ENCODE measurements at places on chromosomes 7 and 10.

GRCh38 chr10:111091833-111092232 is 15.0 kb downstream of the ADRA2A start:
- DNase-seq, result no peak

GRCh38 chr10:7734821-7735220 is 31.7 kb downstream of the ITIH2 start:
- DNase-seq, result no peak

DNA sequence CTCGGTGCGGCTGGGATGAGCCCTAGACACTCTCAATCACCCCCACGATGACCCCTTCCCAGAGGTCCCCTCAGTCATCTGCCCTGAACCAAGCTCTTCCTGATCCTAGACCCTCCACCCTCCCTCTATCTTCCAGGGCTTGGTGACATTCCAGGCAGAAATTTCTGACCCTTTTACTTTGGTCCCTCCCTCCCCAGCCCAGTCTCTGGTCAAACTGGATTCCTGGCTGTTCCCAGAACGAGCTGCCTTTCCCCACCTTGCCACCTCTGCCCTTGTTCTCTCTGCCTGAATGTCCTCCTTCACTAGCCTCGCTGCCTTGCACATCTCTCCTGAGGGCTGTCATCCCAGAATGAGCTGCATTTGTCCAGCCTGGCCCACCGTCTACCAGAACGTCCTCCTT is 1.3 kb upstream of the CLDN4 start:
- no peak for DNase-seq

GRCh38 chr10:96548589-96548988 is 34.9 kb upstream of the TLL2 start:
- no peak for DNase-seq

DNA sequence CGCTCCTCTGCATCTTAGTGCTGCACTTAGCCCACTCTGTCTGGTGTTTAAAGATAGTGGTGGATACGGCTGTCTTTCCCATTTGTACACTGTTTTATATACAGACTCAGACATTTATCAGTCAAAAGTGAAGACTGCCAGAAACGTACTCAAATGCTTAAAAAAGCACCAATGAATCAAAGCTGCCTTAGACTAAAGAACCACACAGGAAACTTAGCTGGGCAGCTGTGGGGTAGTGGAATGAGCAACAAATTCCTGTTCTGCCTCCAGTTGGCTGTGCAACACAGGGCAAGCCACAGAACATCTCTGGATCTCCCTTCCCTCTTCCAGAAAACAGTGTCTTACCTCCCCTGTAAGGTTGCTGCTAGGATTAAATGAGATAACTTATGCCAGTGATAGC is 76.0 kb downstream of the ATXN7L1 start:
- no peak for DNase-seq

- peak; percentile 1 for DNase-seq
These were observed 163.7 kb downstream of the SEMA3D start for GRCh38 chr7:85023066-85023712.

DNA sequence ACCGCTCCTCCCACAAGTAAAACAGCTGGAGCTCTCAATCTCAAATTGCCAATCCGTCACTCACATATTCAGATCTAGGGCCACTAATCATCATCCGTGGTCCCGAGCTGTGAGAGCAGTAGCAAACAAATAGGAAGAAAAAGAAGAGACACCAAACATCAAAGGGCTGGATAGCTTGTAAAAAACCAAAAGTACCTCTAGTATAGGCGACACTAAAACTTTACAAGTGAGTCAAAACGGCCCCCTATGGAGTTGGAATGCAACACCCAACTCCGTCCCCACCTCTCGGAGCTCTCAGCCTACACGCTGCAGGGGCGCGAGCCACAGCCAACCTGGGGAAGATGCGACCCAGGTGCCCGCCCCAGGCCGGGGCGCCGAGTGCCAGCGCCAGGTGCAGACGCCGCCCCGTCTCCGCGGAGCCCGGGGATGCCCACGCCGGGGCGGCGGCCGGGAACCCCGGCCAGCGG is 581 bp downstream of the FAM3C start:
- peak; percentile 9 for DNase-seq

DNA sequence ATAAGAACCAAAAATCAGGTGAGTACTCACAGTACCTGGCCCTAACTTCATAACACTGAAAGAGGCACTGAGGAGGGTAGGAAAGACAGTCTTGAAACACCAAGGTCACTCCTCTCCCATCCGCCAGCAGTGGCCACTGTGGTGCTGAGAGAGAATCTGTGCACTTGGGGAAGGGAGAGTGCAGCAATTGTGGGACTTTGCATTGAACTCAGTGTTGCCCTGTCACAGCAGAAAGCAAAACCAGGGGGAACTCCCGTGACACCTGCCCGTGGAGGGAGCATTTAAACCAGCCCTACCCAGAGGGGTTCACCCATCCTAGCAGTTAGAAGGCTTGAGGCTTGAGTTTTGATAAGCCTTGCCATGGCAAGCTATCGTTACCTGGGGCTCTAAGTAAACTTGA is 35.2 kb upstream of the MAP3K8 start:
- DNase-seq, result no peak

- no peak for DNase-seq
These were observed 104.6 kb upstream of the KIF5B start for GRCh38 chr10:32160864-32161263.

- no peak for DNase-seq
These were observed 959.5 kb downstream of the GRID1 start for GRCh38 chr10:85407088-85407487.

- DNase-seq, result no peak
These were observed 219.6 kb downstream of the SLC25A13 start for GRCh38 chr7:96102096-96102811.

GRCh38 chr10:121813211-121813815 is 114.5 kb downstream of the ATE1 start:
- no peak for DNase-seq

- no peak for DNase-seq
These were observed 28.0 kb downstream of the ADRA2A start for GRCh38 chr10:111104811-111105210.

GRCh38 chr10:60943316-60944057 is 498 bp downstream of the RHOBTB1 start:
- no peak for DNase-seq

- no peak for DNase-seq
These were observed 7.4 kb upstream of the TSPAN33 start for GRCh38 chr7:129136887-129137642.

GRCh38 chr10:111303887-111304286 is 227.1 kb downstream of the ADRA2A start:
- DNase-seq, result no peak

DNA sequence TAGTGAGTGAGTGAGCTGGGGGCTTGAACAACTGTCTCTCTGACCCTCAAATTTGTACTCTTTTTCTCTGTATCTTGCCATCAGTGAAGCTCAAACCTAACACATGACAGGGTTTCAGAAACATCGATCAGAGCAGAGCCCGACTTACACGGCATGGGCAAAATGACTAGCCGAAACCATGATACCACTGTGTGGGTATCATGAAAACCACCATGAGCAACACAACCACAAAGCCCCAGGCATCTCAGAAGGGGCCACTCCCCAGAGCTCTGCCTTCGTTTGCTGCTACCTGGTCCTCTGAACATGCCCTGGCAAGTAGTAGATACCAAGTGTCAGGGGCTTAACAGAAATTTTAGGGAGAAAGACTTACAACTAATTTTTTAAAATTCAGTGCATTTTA is 308.5 kb downstream of the WDR11 start:
- DNase-seq, result no peak

DNA sequence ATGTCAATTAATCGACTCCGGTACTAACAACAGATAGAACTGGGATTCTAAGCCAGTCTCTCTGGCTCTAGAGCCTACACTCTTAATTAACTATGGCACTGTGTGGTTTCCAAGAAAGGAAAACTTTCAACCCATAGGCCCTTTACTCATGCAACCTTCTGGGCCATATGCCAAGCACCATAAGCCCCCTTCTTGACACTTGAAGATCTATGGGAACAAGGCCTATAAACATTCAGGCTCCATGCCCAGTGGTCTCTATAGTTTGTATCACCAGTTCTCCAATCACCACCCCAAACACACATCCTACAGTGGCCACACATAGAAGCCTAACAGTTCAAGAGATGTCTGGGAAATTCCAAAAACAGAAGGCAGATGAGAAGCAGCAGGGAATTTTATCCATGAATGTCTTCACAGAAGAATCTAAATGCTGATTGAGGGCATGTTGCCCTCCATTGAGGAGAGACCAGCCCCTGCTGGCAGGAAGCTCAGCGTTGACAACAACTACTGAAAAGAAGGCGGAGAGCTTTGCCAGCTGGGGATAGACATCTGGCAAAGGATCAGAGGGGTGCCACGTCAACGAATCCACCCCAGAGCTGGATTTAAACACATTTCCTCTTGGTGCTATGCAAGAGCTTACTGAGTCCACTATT is 64.4 kb downstream of the GRM3 start:
- no peak for DNase-seq

- DNase-seq, result no peak
These were observed 9.6 kb upstream of the NAMPT start for GRCh38 chr7:106294334-106294733.

- no peak for DNase-seq
These were observed 145.7 kb upstream of the FERD3L start for GRCh38 chr7:19290968-19291367.

DNA sequence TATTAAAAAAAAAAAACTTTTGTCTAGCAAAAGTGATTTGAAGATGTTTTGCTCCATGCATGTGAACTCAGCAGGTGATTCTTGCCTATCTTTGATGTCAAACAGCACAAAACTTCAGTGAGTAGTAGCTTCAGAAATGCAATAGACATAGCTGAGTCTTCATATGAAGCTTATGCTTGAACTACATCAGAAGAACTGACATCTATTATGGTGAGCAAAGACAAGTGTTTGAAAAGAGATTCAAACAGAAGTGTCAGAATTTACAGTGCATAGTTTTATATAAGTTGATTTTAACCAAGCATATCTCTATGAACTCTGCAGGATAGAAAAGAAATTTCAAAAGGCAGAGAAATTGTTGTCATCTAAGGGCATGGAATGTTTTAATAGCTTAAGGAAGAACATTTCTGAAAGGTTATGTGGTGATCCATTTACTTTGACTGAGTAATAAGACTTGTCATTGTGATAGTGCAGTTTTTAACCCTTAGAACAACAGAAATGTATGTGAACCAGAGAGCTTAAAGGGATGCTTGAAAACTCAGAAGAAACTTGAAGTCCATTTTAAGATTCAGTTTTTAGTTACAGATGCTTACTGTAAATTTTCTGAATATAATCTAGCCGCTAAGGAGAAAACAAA is 351.4 kb downstream of the MDFIC start:
- no peak for DNase-seq

GRCh38 chr10:76303682-76304316 is 872.4 kb downstream of the LRMDA start:
- no peak for DNase-seq

DNA sequence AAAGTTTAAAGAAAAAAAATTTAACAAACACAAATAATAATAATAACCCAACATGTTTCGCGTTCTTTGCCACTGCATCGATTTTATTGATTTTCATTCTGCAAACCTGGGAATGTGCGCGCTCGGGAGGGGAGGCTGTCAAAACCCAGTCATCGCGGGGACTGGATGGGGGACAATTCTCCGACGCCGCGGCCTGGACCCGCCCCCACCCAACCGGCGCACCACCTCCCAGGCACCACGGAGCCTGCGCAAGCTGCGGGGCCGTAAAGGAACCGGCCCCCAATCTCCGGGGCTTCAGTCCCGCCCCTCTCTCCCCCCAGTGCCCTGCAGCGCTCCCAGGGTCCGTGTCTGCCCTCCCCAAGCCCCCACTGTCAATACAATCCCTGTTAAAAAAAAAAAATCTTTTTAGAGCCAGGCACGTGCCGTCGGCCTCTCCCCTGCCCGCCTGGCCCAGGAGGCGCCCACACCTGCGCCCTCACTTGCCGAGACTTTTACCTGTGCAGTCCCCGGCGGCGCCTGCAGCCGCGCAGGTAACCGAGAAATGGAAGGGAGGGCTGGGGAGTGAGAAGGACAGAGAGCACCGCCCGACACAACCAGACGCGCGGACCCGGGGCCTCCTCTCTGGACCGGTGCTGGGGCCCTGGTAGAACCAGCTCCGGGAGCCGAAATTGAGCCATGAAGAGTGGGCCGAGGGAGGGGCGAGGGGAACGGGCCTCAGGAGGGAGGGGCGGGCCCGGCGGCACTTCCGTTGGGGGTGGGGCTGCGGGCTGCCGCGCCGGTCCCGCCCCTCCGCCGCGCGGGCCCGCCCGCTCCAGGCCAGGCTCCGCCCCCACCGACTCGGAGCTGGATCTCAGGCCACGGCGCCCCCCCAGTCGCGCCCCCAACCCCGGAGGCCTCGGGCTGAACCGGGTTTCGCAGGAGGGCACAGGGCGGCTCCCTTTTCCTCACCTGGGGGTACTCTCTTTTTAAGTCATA is 7.6 kb upstream of the ZNF503 start:
- DNase-seq, result no peak

GRCh38 chr7:129089521-129090212 is 34.8 kb upstream of the TNPO3 start:
- no peak for DNase-seq

DNA sequence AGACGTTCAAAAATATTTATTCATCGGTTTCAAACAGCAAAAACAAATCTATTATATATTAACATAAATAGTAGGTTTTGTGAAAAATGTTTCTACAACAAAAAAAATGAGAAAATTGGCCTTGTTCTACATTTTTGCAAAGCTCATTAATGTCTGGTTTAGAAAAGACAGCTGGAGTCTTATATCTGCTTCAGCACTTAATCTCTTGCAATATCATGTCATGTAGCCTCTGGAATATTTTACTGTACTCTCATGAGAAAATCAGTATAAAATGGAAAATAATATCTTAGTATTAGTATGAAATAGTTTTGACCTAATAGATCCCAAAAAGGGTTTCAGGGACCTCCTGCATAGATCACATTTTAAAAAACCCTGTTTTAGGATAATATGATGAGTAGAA is 326.6 kb downstream of the ARL4A start:
- DNase-seq, result no peak

DNA sequence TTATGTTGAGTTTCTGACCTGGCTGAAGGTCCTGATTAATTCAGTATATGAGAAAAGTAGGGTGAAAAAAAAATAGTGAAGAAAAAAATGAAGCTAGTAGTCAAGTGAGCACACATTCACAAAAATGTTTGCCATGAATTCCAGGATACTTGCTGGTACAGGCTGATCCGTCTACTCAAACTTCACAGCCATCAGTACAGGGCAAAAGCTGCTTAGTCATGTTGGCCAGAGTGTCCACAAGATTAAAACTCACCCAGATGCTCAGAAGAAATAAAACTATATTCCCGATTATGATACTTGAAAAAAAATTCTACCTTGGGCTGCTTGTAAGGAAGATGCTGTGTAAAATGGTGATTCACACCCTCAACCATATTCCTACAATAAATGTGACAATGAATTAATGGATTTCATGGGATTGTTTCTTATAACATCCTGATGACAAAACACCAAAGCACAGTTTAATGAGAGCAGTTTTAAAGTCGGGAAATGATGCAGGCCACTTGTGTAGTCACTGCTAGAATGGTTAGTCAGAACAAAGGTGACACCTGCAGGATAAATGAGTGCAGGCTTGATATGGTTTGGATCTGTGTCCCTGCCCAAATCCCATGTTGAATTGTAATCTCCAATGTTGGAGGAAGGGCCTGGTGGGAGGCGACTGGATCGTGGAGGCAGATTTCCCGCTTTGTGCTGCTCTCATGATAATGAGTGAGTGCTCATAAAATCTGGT is 49.2 kb upstream of the ANKRD1 start:
- no peak for DNase-seq

GRCh38 chr7:17674166-17674942 is 265.9 kb downstream of the SNX13 start:
- no peak for DNase-seq

- DNase-seq, result no peak
These were observed 682.3 kb upstream of the IGFBP3 start for GRCh38 chr7:46603296-46603752.

Measured in stimulated activated CD8-positive, alpha-beta memory T cell treated with anti-CD3 and anti-CD28 coated beads, Interleukin-4, amount 100 ng/mL, for 1 hour (primary cell).